ENCODE measurements at places on chromosomes 7 and 10.

DNA sequence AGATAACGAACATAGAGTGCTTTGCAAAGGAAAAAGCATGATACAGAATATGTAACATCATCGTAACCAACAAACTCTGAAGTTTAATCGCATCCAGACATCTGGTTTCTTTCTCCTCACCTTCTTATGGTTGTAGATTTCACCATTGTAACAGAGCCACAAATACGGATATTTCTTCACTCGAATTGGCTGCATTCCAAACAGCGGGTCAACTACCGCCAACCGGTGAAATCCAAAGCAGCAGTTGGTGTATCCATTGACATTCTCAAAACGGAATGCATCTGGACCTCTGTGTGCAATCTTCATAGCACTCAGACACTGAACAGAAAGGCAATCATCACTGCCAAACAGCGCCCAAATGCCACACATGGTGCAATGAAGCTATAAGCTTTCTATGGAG lies 3.4 kb downstream of the ASNS start:
- DNase-seq, result peak; percentile 57

DNA sequence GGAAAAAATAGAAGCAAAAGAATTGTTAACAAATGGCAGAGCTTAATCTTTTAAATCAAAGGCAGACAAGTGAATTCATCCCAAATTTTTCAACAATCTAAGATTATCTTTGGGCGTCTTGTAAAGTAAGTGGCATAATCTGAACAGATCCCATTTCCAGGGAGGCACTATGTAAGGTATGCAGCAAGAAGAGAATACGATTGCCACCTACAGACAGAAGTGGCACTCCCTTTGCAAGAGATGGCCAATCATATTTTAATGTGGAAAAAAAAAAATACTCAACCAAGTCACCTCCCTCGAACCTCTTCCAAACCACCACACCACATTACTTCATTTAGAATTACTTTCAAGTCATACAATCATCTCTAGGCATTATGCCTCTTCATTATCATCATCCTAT lies 4.0 kb downstream of the GFRA1 start:
- DNase-seq, result no peak

- DNase-seq, result no peak
Observed at GRCh38 chr10:122127943-122128342, 139.0 kb downstream of the TACC2 start.

- DNase-seq, result no peak
Observed at GRCh38 chr10:123583639-123584418, 82.3 kb upstream of the GPR26 start.

GRCh38 chr10:79442171-79443040 lies 3.0 kb downstream of the ZCCHC24 start:
- no peak for DNase-seq

DNA sequence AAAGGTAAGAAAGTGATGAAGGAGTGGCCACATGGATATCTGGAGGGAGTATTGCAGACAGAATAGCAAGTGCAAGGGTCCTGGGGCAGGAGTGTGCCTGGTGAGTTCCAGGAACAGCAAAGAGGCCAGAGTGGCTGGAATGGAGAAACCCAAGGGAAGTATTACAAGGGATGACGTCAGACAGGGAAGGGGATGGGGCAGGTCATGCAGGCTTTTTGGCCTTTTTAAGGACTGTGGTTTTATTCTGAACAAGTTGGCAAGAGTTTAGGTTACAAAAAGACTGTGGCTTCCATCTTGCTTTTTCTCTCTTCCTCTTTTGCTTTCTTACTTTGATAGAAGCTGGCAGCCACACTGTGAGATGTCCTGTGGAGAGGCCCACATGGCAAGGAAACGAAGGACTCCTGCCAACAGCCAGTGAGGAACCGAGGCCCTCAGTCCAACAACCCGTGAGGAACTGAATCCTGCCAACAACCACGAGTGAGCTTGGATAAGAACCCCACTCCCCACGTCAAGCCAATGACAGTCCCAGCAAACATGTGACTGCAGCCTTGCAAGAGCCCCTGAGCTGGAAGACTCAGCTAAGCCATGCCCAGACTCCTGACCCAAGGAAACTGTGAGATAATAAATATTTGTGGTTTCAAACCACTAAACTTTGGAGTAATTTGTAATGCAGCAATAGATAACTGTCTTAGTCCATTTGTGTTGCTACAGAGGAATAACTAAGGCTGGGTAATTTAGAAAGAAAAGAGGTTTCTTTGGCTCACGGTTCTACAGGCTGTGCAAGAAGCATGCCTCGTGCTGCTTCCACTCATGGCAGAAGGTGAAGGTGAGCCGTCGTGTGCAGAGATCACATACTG lies 19.8 kb upstream of the KDM7A start:
- no peak for DNase-seq

- DNase-seq, result no peak
Observed at GRCh38 chr10:3325954-3326750, 153.6 kb upstream of the PITRM1 start.

- no peak for DNase-seq
Observed at GRCh38 chr7:4074994-4075393, 607.1 kb upstream of the FOXK1 start.

- DNase-seq, result no peak
Observed at GRCh38 chr7:14841869-14842268, 60.7 kb downstream of the DGKB start.

Measured in NCI-H2081 (cell line).